Pancreas (tissue), 10 donors: ENCODE measurements at places on chromosomes 11 and 22.
A peak's percentile ranks its signal among the peaks of the same experiment; 100 is the strongest.

DNA sequence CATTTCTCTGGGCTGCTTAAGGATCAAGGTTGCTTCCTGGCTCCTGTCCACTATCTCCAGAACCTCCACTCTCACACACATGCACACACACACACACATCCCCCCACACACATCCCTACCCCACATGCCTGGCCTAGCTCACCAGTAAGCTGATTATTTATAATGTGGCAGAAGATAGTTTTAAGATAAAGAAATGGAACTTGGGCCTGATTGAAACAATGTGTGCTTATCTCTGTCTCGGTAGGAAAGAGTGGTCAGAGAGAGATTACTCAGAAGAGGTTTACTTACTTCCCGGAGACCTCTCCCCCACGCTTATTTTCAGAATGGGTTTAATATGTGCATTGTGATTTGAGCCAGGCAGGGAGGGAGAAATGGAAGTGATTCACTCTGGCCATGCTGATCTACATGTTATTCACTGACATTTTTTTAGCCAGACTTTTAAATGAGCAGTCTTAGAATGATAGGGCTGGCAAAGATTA lies 422.4 kb downstream of the TENM4 start:
- DNase-seq, result no peak

GRCh38 chr11:1648653-1649420 lies 19.3 kb downstream of the KRTAP5-5 start:
- DNase-seq, result no peak

- DNase-seq, result no peak
Measured at GRCh38 chr11:44361813-44362212, 51.9 kb upstream of the ALX4 start.

- no peak for DNase-seq
Measured at GRCh38 chr11:105183987-105184386, 44.4 kb upstream of the CARD18 start.

GRCh38 chr11:6856871-6857270 lies 6.0 kb upstream of the OR10A2 start:
- no peak for DNase-seq

DNA sequence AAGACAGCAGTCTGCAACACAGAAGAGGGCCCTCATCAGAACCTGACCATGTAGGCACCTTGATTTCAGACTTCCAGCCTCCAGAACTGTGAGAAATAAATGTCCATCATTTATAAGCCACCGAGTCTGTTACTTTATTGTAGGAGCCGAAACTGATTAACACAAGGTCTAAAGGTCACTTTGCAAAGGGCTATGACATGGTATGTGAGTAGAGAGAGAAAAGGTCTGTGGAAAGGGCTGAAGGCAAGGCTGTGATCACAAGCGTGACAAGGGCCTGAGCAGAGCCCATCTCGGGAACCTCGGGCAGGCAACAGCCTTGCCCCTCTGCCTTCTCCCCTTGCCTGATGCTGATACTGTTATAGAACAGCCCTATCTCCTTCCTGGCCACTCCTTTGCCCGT lies 73.4 kb upstream of the TEAD1 start:
- DNase-seq, result no peak

DNA sequence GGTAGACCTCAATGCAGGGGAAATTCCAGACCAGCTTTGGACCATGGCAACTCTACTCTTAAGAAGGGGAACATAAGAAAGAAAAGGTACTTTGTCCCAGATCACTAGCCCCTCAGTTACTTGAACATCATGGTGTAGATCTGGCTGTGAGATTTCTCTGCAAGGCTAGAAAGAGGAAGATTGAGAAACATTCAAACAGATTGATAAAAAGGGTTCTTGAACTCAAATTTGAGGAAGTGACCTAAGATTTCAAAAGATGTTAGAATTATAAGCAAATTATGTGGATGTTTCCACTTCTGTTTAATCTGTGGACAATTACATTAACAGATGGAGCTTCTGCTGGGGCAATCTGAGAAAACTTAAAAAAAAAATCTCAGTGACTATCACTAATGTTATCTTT lies 21.8 kb upstream of the UPB1 start:
- DNase-seq, result no peak

- DNase-seq, result no peak
Measured at GRCh38 chr11:36041988-36042611, 98.2 kb downstream of the LDLRAD3 start.

DNA sequence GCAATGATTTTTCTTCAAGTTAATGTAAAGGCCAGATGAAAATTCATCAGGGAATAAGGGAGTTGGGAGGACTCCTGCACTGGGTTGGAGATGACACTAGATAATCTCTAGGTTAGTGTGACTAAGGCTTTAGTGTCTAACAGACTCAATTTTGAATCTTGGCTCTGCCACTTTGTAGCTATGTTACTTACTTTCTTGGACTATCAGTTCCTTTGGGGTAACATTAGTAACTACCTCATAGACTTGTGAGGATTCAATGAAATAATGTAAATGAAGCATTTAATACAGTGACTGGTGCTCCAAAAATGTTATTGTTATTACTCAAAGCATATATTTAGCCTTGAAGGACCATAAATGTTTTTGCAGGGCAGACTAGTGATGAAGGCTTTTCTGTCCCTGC lies 9.6 kb upstream of the CCDC89 start:
- DNase-seq, result no peak

- no peak for DNase-seq
Measured at GRCh38 chr11:122304306-122304705, 188.3 kb upstream of the BLID start.

GRCh38 chr11:65446446-65447277 lies 24.1 kb downstream of the NEAT1 start:
- DNase-seq, result no peak

DNA sequence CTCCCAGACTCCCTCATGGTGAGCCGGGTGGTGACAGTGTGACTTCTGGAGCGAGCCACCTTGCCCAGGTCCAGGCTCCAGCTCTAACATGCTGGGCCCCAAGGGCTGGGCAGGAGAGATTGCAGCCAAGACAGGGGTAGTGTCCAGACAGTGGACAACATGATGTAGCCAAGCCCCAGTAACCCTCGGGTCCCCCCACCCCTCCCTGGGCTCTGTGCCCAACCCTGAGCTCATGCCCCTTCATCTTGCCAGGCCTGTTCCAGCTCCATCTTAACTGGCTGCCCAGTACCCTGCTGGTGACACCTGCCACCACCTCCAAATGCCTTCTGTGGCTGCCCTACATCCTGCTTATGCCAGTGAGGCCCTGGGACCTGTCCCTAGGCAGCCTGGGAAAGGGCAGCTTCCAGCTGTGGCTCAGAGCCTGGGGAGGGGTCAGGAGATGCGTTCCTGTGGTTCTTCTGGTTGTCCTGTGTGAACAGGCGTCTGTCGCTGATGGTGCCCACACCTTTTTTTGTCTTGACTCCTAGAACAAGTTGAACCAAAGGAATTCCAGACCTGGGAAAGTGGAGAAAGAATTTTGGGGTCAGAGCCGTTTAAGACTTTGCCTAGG lies 12.5 kb upstream of the SYT12 start:
- DNase-seq, result no peak

- peak; percentile 43 for DNase-seq
Measured at GRCh38 chr11:788953-789940, 643 bp downstream of the CEND1 start.

GRCh38 chr11:133399855-133400625 lies 132.3 kb downstream of the OPCML start:
- no peak for DNase-seq

- no peak for DNase-seq
Measured at GRCh38 chr11:100791860-100792259, 104.8 kb downstream of the ARHGAP42 start.

GRCh38 chr22:19438298-19438697 lies 6.0 kb downstream of the MRPL40 start:
- DNase-seq, result no peak

DNA sequence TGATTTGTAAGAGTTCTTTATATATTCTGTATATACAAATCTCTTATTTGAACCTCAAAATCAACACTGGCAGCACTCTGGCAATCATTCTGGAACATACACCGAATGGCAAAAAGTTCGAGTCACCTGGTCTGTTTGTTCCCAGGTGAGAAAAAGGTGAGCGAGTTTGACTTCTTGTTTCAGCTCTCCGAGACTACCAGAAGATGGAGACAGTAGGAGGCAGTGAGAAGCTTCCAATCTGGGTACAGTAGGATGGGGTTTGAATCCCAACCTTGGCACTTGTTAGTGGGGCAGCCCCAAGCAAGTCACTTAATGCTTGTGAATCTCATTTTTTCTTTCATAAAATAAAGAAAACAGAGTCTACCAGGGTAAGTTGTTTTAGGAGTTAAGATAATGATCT lies 76.4 kb downstream of the C2CD3 start:
- no peak for DNase-seq

DNA sequence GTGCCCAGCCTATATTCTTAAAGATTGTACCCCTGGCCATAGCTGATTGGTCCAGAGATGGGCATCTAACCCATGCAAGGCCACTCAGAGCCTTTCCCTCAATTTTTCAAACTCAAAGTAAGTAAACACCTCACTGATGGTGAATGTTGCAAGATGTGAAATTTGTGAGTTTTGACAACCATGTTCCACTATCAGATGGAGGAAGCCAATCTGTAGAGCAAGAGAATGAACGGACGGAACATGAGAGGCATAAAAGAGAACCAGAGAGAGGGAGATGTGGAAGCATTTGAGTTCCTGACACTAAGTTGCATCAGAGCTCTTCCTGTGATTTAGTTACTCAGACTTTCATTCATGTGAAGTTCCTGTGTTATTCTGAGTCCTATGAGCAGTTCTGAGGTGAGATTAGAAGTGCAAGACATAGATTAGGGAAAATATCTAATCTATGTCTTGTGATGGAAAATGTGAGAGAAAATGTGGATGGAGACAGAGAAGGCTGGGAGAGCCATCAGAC lies 73.3 kb downstream of the PRSS23 start:
- no peak for DNase-seq

GRCh38 chr11:130979386-130979972 lies 63.2 kb upstream of the SNX19 start:
- no peak for DNase-seq

- DNase-seq, result no peak
Measured at GRCh38 chr11:12003336-12003735, 5.1 kb downstream of the DKK3 start.

DNA sequence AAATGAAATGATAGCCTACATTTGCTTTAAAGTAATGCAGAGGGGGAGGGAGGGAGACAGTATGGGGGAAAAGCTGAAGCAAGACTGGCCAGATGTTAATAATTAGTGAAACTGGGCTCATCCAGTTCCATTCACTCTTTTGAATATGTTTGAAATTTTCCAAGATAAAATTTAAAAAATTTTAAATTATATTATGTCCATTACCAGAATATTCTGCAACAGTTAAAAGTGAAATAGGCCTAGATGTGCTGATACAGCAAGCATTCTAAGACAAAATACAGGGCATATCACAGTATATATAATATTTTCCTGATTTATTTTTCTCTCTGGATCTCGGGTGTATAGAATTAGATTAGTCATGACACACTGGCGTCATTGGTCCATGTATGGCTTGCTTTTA lies 13.6 kb upstream of the ZNRF3 start:
- no peak for DNase-seq

DNA sequence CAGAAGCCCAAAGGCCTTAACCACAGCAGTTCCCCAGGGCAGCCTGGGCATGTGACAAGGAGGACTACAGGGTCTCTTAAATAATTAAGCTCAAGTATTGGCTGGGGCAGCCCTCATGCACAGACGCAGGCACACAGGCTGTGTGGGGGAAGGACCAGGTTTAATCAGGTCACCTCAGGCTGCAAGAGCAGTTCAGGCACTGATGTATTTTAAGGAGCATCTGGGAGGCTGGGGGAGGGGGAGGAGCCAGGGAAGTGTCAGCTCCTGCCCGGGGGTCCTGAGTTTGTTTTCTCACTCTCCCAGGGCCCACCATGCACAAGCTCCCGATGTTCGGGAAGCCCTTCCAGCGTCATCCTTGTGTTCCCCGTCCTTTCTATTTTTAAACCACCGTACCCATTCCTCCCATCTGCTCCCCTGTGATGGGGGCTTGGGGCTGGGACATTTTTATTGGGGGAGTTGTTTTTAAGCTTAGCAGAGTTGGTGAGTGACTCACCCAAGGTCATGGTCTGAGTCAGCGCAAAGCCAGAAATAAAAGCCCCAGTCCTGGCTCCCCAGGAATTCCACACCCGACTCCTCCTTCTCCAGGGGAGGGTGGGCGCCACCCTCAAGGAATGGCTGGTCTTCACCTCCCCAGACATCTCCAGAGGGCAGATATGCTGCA lies 2.4 kb downstream of the CSDC2 start:
- DNase-seq, result no peak

DNA sequence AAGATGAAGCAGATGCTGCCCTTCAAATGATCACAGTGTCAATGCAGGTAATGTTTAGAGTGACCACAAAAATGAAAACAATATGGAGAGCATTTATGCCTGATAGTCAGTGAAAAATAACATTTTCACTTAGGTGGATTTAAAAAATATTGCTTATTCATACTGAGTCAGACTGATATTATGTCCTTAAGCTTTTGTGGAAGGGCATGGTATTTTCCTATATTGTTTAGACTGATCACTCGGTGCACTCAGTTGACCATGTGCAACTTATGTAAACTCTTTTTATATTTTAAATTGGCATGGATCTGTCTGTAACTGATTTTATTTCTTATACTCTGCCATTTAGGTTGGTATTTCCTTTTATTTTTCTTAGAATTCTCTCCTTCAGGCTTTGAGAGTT lies 106.6 kb downstream of the DYNC2H1 start:
- no peak for DNase-seq

DNA sequence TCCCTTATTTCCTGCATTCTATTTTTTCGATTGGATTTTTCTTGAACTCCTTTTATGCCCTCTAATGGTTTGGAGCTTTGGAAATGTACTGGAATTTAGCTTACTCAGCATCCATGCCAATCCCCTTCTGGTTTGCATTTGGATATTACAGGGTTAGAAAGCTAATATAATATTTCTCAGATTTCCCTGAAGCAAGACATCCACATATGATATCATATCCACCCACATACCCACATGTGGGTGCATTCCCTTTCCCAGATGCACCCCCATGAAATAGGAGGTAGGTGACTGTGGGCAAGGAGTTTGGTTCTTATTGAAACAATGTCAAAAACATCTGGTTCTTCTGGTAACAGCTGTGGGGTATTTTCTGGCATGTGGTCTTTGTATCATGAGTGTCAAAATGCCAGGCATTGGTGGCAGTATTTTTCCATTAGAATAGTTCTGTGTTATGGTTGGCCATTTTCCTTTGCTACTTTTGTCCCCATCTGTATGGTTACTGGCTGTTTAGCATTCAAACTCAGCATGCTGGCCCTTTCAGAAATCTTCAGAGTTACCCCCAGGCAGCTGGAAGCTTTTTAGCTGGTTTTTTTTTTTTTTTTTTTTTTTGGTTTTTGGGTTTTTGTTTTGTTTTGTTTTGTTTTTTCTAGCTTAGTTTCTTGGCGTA lies 32.7 kb upstream of the DDX10 start:
- DNase-seq, result no peak
